ENCODE measurements at places on chromosomes 1 and 21.

GRCh38 chr1:231721436-231721835 lies 94.8 kb downstream of the DISC1 start:
- no peak for DNase-seq

DNA sequence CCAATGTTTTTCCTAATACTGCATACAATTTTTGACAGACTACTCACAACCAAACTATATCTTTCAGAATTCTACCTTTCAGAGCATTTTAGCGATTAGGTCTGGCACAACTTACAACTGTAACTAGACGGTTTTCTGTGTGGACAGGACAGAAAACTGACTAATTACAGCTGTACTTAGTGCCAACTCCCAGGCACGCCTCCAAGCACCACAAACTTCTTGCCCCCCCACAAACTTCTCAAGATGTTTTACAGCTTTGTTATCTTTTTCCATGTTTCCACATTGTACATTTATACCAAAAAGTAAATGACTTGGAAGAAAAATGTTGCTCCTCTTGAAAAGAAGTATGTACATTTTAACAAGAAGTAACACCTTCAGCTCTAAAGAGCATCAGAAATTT lies 13.8 kb downstream of the LYST start:
- DNase-seq, result no peak

DNA sequence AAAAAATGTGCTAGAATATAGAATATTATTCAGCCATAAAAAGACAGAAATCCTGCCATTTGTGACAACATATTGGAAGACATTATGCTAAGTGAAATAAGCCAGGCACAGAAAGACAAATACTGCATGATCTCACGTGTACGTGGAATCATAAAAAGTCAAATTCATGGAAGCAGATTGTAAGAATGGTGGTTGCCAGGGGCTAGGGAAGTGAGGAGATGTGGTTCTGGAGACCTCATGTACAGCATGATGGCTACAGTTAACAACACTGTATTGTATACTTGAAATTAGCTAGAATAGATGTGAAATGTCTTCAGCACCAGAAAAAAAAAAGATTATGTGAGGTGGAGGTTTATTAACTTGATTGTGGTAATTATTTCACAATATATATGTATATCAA lies 166.4 kb downstream of the ZZZ3 start:
- no peak for DNase-seq

- DNase-seq, result no peak
These were observed 32.1 kb upstream of the LRIG2 start for GRCh38 chr1:113040718-113041412.

DNA sequence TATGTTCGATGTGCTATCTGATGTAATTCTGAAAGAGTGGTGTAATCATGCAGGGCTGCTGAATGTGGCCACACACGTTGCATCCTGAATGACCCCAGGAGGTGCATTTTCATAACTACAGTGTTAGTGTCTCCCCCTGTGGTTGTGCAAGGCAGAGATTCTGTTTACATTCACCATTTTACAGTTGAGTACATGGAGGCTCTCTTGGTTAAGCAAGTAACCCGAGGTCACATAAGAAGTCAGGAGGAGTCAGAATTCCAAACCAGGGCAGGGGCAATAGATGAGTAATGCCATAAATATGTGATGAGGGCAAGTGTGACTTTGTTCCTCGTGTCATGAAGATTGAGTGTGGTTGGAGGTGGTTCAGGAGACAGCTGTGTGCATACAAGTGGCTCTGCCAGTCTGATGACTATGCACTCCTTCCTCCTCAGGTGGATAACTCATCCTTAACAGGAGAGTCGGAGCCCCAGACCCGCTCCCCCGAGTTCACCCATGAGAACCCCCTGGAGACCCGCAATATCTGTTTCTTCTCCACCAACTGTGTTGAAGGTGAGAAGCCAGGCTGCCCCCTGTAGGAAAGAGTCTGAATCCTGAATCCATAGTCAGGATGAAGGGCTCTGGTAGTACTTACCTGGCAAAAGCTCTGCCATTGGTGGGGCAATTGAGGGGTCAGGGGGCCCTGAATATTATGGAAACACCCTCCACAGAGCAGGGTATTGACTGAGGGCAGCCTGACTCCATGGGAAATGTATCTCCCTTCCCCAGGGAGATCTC lies 9.3 kb downstream of the ATP1A2 start:
- DNase-seq, result peak; percentile 69

DNA sequence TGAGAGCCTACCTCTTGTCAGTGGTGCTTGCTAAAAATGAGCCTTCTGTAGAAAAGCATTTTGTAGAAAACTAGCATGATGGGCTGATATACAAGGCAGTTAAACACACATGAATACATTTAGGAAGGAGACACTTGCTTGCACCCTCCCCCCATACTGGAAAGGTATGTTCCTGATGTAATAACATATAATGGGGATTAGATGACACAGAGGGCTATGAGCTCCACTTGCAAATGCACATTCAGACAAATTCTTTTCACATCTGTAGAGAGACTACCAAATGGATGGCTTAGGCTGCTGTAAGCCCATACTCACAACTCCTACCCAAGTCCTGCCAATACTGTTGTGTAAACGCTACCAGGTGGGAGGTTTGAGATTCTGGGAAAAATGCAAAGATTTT lies 634.0 kb downstream of the SMYD3 start:
- no peak for DNase-seq

GRCh38 chr21:33541105-33541711 lies 709 bp downstream of the GART start:
- DNase-seq, result peak; percentile 7

GRCh38 chr1:5129746-5130355 lies 475.4 kb downstream of the AJAP1 start:
- DNase-seq, result no peak

GRCh38 chr1:117301901-117302300 lies 65.3 kb upstream of the MAN1A2 start:
- DNase-seq, result no peak

DNA sequence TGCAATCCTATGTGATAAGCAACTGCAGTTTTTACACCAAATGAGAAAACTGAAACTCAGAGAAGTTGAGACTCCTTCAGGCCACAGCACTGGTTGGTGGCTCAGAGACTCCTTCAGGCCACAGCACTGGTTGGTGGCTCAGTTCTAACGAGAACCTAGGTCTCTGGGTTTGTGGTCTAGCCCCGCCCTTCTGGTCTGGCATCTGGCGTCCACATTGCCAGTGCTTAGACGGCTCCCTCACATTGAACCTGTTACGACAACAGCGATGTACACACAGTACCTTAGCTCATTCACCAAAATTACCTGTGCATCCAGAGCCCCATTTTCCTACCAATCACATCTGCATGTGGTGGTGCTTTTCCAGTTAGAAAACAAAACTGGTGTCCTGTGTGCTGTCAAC lies 66.1 kb downstream of the NID1 start:
- no peak for DNase-seq

DNA sequence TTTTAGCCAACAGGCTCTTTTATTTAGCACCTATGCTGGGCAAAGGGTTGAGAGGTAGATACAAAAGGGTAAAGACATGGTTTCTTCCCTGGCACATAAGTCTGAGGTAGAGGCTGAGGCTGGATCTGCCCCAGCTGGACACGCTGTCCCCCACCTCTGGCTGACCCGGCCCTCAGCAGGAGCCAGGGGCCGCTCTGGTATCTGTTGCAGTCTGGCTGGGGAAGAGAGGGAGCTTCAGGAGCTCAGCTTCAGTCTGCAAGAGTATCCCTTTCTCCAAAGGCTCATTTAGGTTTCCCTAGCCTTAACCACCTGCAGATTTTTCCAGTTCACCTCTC lies 14.2 kb downstream of the BLACAT1 start:
- no peak for DNase-seq

DNA sequence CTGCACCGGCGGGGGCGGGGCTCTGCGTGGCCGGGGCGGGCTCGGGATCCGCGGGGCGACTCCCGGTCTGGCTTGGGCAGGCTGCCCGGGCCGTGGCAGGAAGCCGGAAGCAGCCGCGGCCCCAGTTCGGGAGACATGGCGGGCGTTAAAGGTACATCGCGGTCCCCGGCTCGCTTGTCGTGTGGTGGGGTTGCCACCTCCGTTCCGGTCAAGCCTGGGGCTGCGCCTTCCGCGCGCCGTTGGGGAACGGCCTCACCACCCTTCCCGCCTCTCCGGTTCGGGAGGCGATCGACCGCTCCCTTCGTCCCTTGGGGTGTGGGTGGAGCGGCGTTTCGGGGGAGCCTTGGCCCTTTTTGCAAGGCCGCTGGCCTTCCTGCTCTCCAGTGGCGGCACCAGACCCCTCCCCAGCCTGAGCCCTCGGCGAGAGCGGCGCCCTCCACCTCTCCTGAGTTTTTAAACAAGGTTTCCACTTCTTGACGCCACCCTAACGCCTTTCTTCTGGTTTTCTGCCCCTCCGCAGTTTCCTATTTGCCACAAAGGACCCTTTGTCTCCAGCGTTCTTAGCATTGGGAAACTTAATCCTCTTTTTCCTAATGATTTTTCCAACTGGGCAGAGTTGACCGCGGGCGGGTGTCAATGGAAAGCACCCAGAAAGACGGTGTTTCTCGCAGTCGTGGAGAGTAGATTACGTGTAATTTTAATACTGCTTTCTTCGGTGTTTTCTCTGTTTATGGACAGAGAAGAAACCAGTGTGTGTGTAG lies at the start of the genes LEPR and LEPROT:
Gene LEPR (plus strand): TSS at position 79 of the 761 bp plus-strand sequence. CDS start 144,898 bp downstream, outside the sequence.
Gene LEPROT (plus strand): TSS at position 79 of the 761 bp plus-strand sequence. CDS start 57 bp downstream, at position 136.
- DNase-seq, result no peak

- no peak for DNase-seq
These were observed 64.0 kb downstream of the SIK1 start for GRCh38 chr21:43362915-43363314.

DNA sequence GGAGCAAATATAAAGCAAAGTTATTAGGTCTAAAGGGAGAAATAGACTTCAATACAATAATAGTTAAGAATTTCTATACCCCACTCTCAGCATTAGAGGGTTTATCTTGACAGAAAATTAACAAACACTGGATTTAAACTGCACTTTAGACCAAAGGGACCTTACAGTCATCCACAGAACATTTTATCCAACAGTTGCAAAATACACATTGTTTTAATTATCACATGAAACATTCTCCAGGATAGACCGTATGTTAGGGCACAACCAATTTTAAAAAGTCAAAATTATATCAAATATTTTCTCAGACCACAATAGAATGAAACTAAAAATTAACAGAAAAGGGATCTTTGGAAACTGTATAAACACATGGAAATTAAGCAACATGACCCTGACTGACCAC lies 384.5 kb upstream of the C1orf87 start:
- no peak for DNase-seq

GRCh38 chr1:159302095-159302494 lies at the start of gene FCER1A:
TSS of gene FCER1A (plus strand) at chr1:159302336. CDS start at chr1:159302365, 29 bp downstream.
- no peak for DNase-seq

- DNase-seq, result no peak
These were observed 19.5 kb upstream of the SRP9 start for GRCh38 chr1:225757927-225758656.

DNA sequence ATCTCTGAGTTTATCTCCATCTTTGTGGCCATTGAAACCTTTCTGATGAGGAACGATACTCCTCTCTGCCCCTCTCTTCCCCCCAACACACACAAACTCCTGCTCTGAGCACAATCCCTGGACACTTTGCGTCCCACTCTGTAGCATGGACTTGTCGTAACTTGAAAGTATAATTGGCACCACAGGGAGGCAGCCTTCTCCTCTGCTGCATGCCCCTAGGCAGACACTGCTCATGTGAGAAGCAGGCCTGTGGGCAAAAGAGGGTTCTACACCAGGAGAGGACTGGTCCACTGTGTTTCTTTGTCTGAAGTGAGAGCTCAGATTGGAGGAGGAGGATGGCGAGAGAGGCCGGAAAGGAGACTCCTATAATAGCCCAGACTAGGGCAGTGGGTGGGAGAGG lies 3.8 kb upstream of the PARS2 start:
- DNase-seq, result no peak

Measured in T1000 (cell line).